Cortex of kidney (tissue), 1 donor: ENCODE measurements at places on chromosomes 3 and 15.

GRCh38 chr15:77634266-77634962 is 1.7 kb upstream of the LINGO1 start:
- DNase-seq: no peak

DNA sequence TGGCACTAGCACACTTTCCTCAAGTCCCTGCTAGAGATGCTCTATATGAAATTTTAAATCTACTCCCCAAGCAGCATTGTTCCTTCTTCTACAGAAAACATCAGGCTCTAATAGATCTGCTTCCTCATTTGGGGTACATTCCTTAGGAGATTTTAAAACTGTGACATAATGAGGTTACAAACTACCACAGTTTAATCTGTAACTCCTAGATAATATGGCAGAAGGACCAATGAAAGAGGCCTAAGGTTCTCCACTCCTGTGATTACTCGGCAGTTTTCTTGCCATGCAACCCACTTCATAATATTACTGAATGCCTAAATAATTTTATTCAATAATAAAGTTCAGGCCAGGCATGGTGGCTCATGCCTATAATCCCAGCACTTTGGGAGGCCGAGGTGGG is 16.1 kb downstream of the ZNF106 start:
- DNase-seq: no peak

DNA sequence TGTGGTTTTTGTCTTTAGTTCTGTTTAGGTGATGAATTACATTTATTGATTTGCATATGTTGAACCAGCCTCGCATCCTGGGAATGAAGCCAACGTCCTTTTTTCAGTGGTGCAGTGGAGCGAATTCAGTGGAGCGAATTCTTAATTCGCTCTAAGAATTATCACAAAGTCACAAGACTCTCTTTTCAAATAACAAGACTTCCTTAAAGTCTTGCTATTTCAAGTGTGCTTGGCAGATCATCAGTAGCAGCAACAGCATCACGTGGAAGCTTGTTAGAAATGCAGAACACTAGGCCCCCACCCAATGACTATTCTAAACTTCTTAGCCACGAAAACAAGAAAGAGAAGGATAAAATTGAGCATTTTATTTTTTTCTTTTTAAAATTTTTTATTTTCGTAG is 58.1 kb upstream of the CD200R1L start:
- DNase-seq: no peak

DNA sequence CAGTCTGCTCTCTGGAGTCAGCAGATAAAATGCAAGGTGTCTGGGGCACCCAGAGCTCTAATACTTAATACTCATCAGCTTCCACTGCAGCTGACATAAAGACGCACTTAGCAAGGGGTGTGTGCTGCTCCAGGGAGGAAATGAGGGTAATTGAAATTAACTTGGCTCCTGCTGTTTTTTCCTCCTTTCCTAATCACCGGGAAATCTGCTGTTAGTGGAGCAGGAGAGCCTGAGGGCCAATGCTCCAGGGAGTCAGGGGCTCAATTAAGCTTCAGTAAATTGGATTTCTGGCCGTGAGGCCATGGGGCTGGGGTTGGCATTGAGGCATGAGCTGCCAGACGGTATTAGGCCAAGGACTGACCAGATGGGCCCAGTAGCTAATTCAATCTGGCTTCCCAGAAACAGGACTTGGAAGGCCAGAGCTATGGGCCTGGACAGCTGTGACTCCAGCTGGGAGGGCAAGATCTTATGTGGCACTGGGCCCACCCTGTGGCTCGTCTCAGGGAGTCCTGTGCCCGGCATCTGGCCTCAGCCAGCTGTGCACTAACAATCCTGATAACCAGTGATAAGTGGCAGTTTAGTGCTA is 30.7 kb upstream of the CHRNB4 start:
- DNase-seq: no peak

DNA sequence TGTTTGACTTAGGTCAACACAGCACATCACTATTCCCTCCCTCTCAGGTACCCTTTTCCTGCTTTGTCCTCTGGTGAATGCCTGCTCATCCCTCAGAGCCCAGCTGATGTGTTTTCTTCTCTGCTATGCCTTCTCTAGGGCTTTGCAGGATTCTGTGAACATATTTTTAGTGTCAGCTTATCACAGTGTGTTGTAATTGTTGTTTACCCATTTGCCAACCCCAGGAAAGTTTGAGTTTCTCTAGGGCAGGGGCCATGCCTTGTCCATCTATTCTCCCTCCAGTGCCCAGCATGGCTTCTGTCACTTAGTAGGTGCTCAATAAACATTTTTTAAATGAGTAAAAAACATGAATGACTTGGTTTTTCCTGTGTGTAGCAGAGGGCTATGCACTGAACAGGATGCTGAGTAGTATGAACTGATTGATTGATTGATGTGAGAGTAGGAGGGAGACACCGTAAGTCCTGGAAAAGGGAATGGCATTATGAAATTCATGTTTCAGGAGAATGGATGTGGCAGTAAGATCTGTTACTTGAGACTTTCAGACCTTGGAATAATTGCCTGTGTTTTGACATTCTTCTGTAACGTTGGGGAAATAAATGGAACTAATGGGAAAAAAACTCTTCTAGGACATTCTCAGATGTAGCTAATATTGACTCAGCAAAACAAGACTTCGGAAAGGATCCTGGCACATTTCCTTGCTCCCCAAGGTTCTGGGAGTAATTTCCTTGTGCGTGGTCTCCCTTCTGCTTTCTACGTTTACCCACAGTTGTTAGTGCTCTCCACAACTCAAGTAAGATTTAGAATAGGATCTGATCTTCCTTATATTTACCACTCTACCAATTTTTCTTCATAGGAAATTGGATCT is 267.3 kb upstream of the TBL1XR1 start:
- no peak for DNase-seq

DNA sequence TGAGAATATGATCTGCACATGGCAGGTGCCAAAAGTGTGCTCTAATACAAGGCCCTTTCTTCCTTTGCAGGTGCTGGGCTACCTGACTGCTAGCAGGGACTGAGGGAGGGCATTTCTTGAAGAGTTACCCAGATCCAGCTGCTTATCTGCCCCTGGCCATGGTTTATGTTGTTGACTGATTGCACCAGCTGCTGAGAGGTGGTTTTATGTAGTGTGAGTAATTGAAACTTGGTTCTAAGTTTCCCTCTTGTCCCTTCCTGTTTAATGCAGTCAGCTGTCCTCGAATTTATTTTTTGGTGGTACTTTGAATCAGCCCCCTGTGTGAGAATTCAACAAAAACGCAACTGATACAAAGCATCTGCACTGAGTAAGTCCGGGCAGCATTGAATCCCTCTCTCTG is 288.3 kb upstream of the C2CD4B start:
- DNase-seq: no peak

DNA sequence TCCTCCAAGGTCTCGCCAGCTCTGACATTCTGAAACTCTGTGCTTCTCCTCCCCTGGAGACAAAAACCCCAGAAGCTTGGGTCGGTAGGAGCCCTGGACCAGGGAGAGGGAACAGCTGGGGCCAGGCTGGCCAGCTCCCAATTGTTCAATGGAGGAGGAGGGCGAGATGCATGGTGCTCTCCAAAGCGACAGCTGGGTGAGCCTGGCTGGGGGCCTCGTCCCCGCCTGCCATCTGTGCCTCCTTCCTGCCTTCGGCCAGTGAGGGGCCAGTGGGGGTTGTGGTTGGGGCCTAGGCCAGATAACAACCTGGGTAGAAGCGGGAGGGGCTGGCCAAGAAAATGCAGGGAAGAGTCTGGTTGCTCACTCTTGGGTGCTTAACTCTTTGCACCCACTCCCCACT is 79.4 kb downstream of the CORO2B start:
- no peak for DNase-seq

DNA sequence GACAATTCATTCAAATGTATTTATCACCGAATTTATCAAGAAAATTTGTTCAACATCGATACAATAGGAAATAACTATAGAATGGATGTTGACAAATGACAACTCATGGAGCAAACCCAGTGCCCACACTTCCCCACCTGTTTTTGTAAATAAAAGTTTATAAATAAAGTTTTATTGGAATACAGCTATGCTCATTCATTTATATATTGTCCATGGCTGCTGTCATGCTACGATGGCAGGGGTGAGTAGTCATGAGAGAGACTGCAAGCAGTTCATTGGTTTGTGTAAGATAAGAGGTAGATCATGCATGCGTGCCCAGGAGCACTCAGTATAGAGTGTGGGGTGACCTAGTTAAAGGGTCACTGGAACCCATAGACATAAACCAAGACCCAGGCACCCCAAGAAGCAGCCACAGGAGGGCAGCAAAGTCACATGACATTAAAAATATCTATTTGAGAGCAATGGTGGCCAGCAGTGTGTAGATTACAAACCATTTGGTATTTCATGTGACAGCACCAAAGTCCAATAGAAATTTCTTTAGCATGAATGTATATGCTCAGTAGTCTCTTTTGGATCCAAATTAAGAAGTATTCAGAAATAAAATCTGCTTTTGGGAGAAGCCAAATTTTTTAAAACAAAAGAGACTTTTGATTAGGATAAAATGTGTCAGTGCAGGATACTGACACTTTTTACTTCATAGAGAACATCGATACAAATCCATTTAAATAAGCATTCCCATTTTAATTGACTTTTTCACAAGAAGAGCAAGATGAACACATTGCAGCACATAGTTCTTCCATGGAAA is 794.8 kb downstream of the MCTP2 start:
- no peak for DNase-seq

- DNase-seq: no peak
These were observed 8.8 kb downstream of the LRIG1 start for GRCh38 chr3:66492071-66492470.

DNA sequence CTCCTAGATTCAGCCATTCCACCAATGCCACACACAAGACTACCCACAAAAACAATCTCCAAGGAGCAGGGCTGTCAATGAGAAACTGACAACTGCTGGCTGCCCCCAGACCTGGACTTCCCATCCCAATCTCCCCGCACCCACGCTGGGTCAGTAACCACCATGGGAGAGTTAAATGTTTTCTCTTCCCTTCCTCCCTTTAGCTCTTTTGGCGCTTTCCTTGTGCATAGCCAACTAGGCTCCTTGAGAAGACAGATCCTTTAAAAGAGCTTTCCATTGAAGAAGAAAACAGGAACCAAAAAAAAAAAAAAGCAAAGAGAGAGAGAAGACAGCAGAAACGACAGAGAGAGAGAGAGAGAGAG is 8.3 kb downstream of the BCL6 start:
- DNase-seq: no peak

- no peak for DNase-seq
These were observed 12.7 kb downstream of the PLXND1 start for GRCh38 chr3:129593595-129594339.

GRCh38 chr3:124591699-124592098 is 138.6 kb upstream of the UMPS start:
- no peak for DNase-seq

DNA sequence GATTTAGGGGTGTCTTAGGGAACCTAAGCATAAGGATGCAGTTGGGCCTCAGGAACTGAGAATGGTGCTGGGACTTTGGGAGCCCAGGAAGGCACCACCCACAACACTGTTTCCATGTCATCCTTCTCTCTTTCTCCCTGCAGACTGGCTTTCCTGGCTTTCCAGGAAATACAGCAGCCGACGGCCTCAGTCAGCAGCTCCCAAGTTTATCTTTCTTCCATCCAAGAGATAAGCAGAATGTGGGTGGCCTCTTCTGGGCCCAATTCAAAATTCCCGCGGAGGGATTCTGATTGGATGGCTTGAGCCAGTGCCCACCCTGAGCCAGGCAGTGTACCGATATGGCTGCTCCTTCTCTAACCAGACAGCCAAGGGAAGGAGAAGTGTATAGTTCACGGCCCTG is 4.5 kb upstream of the CLN6 start:
- DNase-seq: no peak

GRCh38 chr3:128275316-128276145 is 122.2 kb downstream of the EEFSEC start:
- DNase-seq: no peak

DNA sequence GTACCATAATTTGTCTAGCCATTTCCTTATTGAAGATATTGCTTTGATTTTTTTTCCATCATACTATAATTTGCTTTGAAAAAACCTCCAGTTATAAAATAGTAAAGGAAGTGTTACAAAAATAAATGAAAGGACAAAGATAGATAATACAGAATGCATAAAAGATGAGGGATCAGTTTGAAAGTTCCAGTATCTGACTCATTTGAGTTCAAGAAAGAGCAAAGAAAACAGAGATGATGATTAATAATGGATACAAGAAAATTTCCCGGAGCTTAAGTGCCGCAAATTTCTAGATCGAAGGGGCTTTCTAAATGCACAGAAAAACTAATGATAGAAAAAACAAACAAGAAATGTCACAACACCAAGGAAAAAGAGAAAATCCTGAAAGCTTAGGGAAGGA is 4.3 kb downstream of the WDR48 start:
- no peak for DNase-seq

DNA sequence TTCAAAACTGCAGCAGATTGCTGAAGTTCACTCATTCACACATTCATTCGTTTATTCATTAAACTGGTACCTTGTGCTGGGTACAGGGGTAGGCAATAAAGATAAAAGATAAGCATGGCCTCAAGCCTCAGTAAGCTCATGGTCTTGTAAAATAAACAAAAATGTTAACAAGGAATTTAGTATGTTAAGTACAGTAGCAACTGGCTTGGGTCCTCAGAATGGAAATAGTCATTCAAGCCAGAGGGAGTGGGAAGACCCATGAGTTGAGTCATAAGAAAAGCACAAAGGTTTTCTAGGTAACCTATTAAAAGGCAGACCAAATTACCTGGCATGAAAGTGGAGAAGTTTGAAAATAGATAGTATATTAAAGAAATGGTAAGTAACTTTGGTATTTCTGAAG is 163.3 kb downstream of the CDIN1 start:
- no peak for DNase-seq

DNA sequence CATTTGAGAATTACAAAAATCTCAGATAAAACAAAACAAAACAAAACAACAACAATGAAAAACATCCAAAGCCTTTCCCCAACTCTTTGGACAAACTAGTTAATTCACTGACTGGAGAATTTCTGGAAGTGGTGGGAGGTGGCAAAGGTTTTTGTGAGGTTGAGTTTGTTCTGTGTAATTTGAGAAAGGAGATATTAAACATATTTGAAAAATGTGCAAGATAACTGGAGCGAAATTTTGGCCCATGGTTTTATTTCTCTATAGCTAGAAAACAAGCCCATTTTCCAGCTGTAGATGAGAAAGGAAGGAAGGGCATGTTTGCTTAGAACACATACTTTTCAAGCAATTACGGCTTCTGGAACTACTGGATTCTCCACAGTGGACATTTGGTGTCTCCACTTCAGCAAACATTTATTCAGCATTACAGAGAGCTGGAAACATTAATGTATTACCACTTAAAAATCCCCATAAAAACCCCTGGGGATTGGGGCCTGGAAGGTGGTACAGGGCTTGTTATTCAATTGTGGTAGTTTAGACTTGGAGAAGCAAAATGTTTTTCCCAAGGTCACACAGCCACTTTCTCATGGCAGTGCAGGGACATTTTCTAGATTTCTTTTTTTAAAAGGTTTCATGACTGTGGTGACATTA is 135.8 kb downstream of the THSD4 start:
- DNase-seq: no peak

GRCh38 chr3:53486961-53487654 is 7.3 kb upstream of the CACNA1D start:
- DNase-seq: no peak

- DNase-seq: no peak
These were observed 290.3 kb upstream of the TLE3 start for GRCh38 chr15:70387993-70388392.

GRCh38 chr3:105414841-105415240 is 48.1 kb downstream of the ALCAM start:
- DNase-seq: no peak

- DNase-seq: no peak
These were observed 86.3 kb downstream of the RSL24D1 start for GRCh38 chr15:55110446-55110845.

GRCh38 chr15:31472636-31473384 is 146.2 kb downstream of the KLF13 start:
- no peak for DNase-seq
